Immature natural killer cell (primary cell): ENCODE measurements at places on chromosomes 5 and 9.

DNA sequence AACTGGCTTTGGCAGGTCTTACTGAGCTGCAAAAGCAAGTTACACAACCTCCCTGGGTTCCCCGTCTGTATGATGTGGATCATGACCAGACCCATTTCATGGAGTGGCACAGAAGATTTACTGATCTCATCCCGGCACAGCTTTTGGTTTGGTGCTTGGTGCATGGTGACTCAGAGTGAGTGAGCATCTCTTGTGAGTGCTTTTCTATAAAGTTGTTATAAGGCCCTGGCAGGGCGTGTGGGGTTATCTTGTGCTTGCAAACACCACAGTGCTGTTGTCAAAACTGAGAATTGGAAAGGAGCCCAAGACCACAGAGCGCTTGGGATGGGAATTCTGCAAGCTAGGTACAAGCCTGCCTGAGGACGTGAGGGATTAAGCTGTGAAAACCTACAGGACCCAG, 425.2 kb downstream of the GADD45G start:
- H3K4me1 ChIP-seq: no peaks in the 10 kb centered on the region
- no peak for DNase-seq
- no peak overlapping the region for H3K27ac ChIP-seq
- peaks cover 7% of the 10 kb centered on the region for H3K27me3 ChIP-seq
- no peak overlapping the region for H3K4me3 ChIP-seq

- peak; percentile 18 for DNase-seq
- H3K36me3 ChIP-seq: no peaks in the 10 kb centered on the region
- no peak overlapping the region for H3K27ac ChIP-seq
- peaks cover 50% of the 10 kb centered on the region for H3K27me3 ChIP-seq
Observed at GRCh38 chr5:83474161-83474796, 2.7 kb downstream of the VCAN start.

DNA sequence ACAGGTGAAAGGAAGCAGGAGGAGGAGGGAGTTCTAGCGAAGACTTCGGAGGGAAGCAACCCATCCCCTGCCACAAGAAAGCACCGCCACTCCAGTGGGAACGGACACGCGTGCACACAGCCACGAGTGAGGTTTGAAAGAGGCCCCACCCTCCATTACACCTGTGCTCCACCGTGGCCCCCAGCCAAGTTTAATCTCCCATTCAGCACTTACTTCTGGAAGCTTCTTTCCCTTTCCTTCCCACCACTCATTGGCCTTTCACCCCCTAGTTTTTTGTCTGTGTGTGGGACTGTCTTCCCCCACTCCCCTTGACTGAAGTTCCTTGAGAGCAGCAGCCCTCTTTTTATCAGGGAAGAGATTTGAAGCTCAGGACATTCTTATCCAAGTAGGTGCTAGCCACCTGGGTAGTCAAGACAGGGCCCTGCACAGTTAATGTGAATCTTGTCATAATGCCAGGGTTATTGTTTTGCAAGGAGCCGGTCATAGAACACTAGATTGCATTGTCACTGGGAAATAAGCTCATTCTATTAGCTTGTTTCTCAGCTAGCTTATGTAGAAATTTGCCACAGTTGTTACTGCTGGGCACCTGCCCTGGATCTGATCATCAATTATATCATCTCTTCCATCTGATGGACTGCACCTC, 256.0 kb downstream of the DOCK8 start:
- no peak for DNase-seq
- H3K4me1 ChIP-seq: peaks cover 29% of the 10 kb centered on the region
- peaks cover 7% of the 10 kb centered on the region for H3K27me3 ChIP-seq
- peak overlapping the region; percentile 100 for H3K4me3 ChIP-seq
- H3K36me3 ChIP-seq: peaks cover 3% of the 10 kb centered on the region

DNA sequence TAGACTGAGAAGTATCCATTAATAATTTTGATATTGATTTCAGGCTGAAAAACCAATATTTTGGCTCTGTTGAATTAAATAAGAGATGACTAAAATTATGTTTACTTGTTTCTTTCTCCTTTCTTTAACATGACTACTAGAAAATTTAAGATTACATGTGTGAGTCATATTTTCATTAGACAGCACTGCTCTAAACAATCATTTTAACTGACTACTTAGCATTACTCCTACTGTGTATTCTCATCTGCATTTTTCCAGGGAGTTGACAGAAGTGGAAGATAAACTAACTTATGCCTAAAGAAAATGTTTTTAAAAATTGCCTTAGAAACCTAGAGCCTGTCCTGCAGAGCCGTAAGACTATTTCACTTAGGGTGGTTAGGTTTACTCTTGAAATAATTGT, 29.1 kb downstream of the TNC start:
- H3K27me3 ChIP-seq: no peaks in the 10 kb centered on the region
- H3K4me3 ChIP-seq: no peak overlapping the region
- H3K36me3 ChIP-seq: no peaks in the 10 kb centered on the region
- H3K4me1 ChIP-seq: no peaks in the 10 kb centered on the region

GRCh38 chr5:67291066-67291465, 94.5 kb upstream of the CD180 start:
- no peak for DNase-seq
- H3K4me3 ChIP-seq: no peak overlapping the region
- peaks cover 4% of the 10 kb centered on the region for H3K27me3 ChIP-seq
- no peaks in the 10 kb centered on the region for H3K36me3 ChIP-seq

GRCh38 chr5:28369418-28369817, 1331.0 kb upstream of the CDH9 start:
- no peak overlapping the region for H3K27ac ChIP-seq
- no peaks in the 10 kb centered on the region for H3K36me3 ChIP-seq
- no peak overlapping the region for H3K4me3 ChIP-seq

GRCh38 chr5:169670769-169671525, 33.9 kb downstream of the DOCK2 start:
- no peaks in the 10 kb centered on the region for H3K36me3 ChIP-seq
- H3K4me1 ChIP-seq: peaks cover 53% of the 10 kb centered on the region
- no peak for DNase-seq
- H3K4me3 ChIP-seq: no peak overlapping the region
- no peaks in the 10 kb centered on the region for H3K27me3 ChIP-seq
- H3K27ac ChIP-seq: no peak overlapping the region

- DNase-seq: no peak
- peaks cover 58% of the 10 kb centered on the region for H3K4me1 ChIP-seq
- peak overlapping the region; percentile 44 for H3K4me3 ChIP-seq
- H3K36me3 ChIP-seq: peaks cover 30% of the 10 kb centered on the region
Observed at GRCh38 chr5:143030349-143030748, 260.2 kb downstream of the ARHGAP26 start.

GRCh38 chr5:13348568-13348967, 595.9 kb downstream of the DNAH5 start:
- H3K27ac ChIP-seq: no peak overlapping the region
- H3K27me3 ChIP-seq: no peaks in the 10 kb centered on the region
- no peaks in the 10 kb centered on the region for H3K4me1 ChIP-seq
- no peaks in the 10 kb centered on the region for H3K36me3 ChIP-seq
- no peak for DNase-seq

DNA sequence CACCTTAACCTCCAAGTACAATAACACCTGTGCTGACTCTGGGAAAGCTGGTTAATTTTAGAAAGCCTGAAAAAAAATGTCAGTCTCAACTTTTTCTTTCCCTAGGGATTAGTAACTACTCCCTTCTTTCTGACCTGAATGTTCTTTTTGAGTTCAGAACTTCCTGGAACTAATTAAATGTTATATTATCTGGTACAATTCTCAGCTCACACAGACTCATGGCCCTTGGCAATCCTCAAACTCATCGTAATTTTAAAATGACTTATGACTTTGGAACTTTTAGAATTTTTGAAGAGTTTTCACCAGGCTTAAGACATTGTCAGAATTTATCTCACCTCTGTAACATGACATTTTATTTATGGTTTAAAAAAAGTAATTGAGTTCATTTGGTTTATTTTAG, 315.0 kb downstream of the FER start:
- no peak overlapping the region for H3K27ac ChIP-seq
- H3K4me1 ChIP-seq: no peaks in the 10 kb centered on the region
- no peak overlapping the region for H3K4me3 ChIP-seq
- H3K36me3 ChIP-seq: peaks cover 4% of the 10 kb centered on the region

- H3K36me3 ChIP-seq: no peaks in the 10 kb centered on the region
- DNase-seq: no peak
- H3K27me3 ChIP-seq: peaks cover 10% of the 10 kb centered on the region
Observed at GRCh38 chr9:130260816-130261765, 4.5 kb upstream of the HMCN2 start.

DNA sequence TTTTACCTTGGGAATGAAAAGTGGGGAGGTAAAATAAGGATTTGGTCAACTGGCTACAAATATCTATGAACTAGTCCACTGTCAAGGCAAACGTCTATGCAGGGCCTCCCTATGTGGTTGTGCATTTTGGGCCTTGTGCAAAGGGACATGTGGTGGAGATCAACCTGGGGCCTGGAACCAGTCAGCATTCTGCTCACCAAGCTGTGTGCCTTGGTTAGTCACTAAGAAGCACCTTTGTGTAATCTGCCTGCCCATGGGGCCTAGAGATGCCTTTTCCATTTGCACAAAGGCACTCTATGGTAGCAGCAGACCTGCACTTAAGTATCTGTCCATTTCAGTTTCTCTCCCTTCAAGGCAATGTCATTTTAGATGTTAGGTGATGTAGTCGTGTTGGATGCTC, 184.0 kb downstream of the GNAQ start:
- no peak overlapping the region for H3K27ac ChIP-seq
- no peak for DNase-seq
- no peaks in the 10 kb centered on the region for H3K27me3 ChIP-seq
- no peak overlapping the region for H3K4me3 ChIP-seq
- peaks cover 38% of the 10 kb centered on the region for H3K4me1 ChIP-seq

DNA sequence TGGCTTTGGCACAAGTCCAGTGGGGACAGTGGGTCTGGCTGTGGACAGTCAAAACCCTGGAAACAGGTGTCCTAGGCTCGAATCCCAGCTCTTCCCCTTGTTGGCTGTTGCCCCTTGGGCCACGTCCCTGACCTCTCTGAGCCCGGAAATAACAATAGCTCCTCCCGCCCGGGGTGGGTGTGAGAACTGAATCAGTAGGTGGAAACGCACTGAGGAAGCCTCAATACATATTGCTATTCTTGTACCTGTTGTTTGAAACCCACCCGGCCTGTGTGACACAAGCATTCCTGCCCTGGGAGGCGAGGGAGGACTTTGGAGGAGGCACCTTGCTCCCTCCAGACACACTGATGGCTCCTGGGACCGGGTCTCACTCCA, 134.1 kb downstream of the OLFM1 start:
- no peak for DNase-seq
- H3K4me3 ChIP-seq: no peak overlapping the region
- no peaks in the 10 kb centered on the region for H3K36me3 ChIP-seq
- peaks cover 4% of the 10 kb centered on the region for H3K27me3 ChIP-seq

DNA sequence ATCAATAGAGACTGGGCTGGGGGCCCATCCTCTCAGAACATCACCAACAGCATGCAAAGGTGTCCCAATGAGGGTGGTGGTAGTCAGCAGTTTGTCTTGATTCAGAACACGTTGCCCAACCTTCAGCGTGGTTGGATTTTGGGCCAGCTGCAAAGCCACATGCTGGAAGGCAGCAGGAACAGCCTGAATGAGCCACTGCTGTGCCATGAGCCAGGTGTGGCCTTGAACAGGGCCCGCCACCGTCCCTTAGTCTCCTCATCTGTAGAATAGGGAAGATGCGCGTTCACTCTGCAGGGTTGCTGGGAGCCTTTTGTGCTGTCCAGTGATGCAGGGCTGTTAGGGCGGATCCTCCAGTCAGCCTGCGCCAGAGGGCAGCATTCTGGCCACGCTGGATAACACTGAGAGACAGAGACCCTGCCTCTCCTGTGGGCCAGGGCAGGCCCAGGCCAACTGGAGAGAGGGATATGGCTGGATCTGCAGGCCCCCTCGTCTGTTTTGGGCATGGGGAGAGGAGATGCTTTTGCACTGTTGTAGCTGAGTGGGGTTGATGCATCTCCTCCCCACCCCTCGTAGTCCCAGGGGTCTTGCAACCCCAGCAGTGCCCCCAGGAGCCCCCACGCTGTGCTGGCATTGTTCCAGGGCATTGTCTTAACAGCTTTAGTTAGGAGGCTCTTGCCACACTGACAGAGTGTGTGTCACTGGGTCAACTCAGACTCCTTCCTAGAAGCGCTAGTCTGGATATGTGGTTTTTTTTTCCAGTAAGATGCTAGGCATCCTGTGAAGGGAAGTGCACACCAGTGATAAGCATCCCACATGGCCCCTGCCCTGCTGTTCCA, 42.1 kb downstream of the SLC46A2 start:
- H3K4me1 ChIP-seq: peaks cover 18% of the 10 kb centered on the region
- H3K27ac ChIP-seq: no peak overlapping the region
- peaks cover 3% of the 10 kb centered on the region for H3K27me3 ChIP-seq

DNA sequence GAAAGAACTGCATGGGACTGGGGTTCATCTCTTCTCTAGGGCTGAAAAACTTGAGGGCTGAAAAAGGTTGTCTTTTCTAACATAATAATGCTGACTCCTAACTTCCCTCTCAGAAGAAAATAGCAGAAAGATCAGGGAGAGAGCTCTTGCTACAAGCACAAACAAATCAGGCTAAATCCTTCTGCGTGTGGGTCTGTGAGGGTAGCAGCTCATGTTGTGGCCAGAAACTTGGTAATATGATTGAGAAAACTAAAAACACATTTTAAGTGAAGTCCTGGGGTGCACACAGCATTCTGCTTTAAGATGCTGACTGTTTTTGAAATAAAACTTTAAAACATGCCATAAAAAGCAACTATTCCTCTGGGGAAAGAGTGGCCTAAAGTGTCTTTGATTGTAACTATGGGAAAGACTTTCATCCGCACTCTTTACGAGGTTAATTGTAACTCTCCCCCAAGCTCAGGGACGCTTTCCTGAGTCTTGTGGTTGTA, 56.7 kb downstream of the SAXO1 start:
- no peak for DNase-seq
- H3K4me1 ChIP-seq: peaks cover 13% of the 10 kb centered on the region
- H3K36me3 ChIP-seq: no peaks in the 10 kb centered on the region
- no peak overlapping the region for H3K4me3 ChIP-seq

GRCh38 chr5:16536246-16536645, 70.6 kb upstream of the ZNF622 start:
- no peak for DNase-seq
- no peaks in the 10 kb centered on the region for H3K36me3 ChIP-seq
- H3K4me3 ChIP-seq: no peak overlapping the region

- DNase-seq: no peak
- peaks cover 5% of the 10 kb centered on the region for H3K27me3 ChIP-seq
- no peaks in the 10 kb centered on the region for H3K36me3 ChIP-seq
- H3K4me1 ChIP-seq: peaks cover 3% of the 10 kb centered on the region
- no peak overlapping the region for H3K4me3 ChIP-seq
Observed at GRCh38 chr5:171599411-171599810, 180.0 kb downstream of the FGF18 start.

GRCh38 chr9:2208991-2209390, 193.8 kb downstream of the SMARCA2 start:
- H3K4me1 ChIP-seq: no peaks in the 10 kb centered on the region
- no peak overlapping the region for H3K4me3 ChIP-seq
- H3K36me3 ChIP-seq: peaks cover under 1% of the 10 kb centered on the region
- H3K27ac ChIP-seq: peak overlapping the region; percentile 37

DNA sequence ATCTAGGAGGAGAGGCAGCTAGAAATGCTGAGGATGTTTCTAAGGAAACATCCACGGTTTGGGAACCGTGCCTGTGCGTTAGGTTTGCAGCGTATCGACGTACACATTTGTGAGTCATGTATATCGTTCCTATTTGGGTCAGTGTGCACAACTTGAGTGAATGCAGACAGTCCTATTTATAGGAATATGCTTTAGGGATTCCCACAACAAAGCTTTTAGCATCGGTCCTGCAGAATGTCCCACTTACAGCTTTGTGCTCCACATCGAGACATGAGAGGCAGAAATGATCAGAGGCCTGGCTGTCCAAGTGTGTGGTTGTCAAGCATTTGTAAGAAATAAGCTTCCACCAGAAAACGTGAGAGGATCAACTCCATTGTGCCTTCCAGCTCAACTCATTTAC, 1282.7 kb upstream of the WWC1 start:
- no peaks in the 10 kb centered on the region for H3K27me3 ChIP-seq
- no peaks in the 10 kb centered on the region for H3K4me1 ChIP-seq
- no peak overlapping the region for H3K4me3 ChIP-seq
- H3K36me3 ChIP-seq: no peaks in the 10 kb centered on the region
